ENCODE measurements at places on chromosomes 13 and 19.

GRCh38 chr13:37795326-37795725 is 74.2 kb downstream of the TRPC4 start:
- no peak overlapping the region for H3K4me3 ChIP-seq
- peaks cover 5% of the 10 kb centered on the region for H3K4me1 ChIP-seq
- H3K27ac ChIP-seq: no peak overlapping the region
- no peaks in the 10 kb centered on the region for H3K36me3 ChIP-seq
- no peaks in the 10 kb centered on the region for H3K27me3 ChIP-seq
- no peak for DNase-seq

DNA sequence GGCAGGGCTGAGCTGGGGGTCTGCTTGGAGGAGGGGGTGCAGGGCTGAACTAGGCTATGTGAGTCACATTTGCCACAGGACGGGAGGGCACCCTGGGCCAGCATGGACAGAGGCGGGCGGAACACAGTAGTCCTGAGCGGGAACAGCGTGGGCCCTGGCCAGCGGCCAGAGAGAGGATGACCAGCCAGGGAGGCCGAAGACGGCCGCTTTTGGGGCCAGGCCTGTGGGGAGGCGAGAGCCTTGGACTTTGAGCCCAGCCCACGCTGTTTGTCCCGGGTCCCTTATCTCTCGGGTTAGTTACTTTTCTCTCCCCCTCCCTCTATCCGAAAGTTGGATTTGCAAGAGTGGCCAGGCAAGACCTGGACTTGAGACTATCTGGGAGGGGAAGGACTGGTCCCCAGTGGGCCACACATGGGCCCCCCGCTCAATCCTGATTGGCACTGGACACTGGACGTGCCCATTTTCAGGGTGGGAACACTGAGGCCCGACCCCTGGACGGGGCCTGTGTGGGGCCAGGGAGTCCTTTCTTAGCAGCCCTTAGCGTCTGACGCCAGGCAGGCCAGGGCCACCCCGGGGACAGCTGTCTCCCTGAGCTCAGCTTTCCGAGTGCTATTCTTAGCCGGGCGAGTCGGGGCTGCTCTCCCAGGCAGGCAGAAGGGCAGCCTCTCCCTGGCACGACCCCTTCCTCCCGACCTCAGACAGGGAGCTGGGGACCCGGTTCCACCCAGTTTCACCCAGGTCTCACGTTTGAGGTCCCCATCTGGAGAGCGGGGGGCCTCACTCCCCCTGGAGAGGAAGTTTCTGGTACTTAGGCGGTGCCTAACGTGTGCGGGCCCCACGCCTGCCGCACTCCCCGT is 833 bp downstream of the GAMT start:
- no peaks in the 10 kb centered on the region for H3K36me3 ChIP-seq
- H3K4me1 ChIP-seq: peaks cover 53% of the 10 kb centered on the region
- peak overlapping the region; percentile 60 for H3K4me3 ChIP-seq

DNA sequence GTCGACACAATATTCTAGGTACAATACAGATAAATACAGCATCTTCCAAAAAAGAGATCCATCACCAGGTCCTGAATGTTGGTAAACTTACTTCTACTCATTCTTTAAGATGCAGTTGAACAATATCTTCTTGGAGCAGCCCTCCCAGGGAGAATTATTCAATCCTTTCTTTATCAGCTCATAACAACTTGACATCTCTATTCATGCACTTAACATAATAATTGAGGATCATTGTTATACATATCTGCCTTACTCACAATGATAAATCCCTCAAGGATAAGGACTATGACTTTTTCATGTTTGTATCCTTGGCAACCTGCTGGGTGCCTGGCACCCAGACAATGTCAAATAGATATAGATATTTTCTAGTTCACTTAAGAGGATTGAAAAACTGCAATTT is 219.5 kb downstream of the POU4F1 start:
- no peak for DNase-seq
- H3K27ac ChIP-seq: no peak overlapping the region
- H3K36me3 ChIP-seq: no peaks in the 10 kb centered on the region

- DNase-seq: no peak
- no peaks in the 10 kb centered on the region for H3K27me3 ChIP-seq
- no peaks in the 10 kb centered on the region for H3K36me3 ChIP-seq
- H3K4me3 ChIP-seq: no peak overlapping the region
- no peak overlapping the region for H3K27ac ChIP-seq
These were observed 411.7 kb downstream of the KCNRG start for GRCh38 chr13:50426927-50427326.

DNA sequence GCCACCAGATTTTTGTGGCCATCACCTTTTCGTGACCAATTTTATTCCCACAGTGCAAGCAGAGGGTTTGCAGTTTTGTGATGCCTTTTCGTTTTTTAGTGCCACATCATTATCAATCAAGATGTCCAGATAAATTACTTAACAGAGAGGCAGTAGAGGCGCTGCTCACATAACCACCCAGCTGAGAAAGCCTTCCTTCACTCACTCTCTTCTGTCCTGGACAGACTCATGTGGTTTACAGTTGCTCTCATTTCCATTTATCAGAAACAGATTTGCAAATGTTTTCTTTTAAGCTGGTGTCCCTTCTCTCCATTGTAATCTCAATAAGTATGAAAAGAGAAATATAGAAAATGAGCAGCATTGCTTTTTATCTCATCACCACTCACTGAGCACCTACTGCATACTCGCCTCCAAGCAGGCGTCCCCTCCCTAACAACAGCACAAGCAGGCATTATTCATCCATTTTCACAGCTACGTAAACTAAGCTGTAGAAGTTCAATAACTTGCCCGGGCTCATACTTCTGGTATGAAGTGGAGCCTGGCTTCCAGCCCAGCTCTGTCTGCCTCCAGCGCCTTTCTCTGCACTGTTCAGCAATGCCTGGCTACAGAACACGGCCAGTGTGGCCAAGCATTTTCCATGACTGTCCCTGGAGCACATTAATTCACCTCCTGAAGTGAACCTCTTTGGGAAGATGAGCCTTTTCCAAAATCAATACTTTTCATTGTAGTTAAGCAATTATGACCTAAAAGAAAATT is 34.6 kb upstream of the KATNAL1 start:
- no peak overlapping the region for H3K4me3 ChIP-seq
- peak; percentile 93 for DNase-seq
- peak overlapping the region; percentile 68 for H3K27ac ChIP-seq
- H3K4me1 ChIP-seq: peaks cover 45% of the 10 kb centered on the region

DNA sequence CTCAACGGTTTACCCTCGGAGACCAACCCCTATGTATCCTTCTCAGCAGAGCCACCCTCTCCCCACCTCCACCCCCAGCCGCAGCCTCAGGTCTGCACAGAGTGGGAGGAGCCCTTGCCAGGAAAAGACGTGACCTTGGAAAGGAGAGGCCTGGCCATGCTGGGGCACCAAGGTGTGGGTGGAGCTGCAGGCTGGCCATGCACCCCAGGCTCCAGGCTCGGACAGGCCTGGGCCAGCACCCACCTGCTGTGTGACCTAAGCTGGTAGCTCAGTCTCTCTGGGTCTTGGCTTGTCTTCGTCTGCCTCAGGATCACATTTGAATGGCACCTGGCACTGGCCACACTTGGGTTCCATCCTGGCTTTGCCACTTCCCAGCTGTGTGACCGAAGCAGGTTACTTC is 29.5 kb downstream of the CCDC8 start:
- H3K27ac ChIP-seq: no peak overlapping the region
- no peak overlapping the region for H3K4me3 ChIP-seq
- peaks cover 19% of the 10 kb centered on the region for H3K36me3 ChIP-seq
